ENCODE measurements at places on chromosomes 4 and X. TPM values are rescaled to one million over a fixed set of nuclear protein-coding genes. Genes with fewer than 3 reads are reported as not detected.

GRCh38 chr4:102569200-102569599, 68.0 kb downstream of the NFKB1 start:
- H3K27me3 ChIP-seq = no peaks in the 10 kb centered on the region
- no peak overlapping the region for H3K27ac ChIP-seq
- no peaks in the 10 kb centered on the region for H3K4me1 ChIP-seq
- no peak for DNase-seq

GRCh38 chr4:78033861-78034260, 23.3 kb upstream of the FRAS1 start:
- H3K27ac ChIP-seq = no peak overlapping the region
- H3K27me3 ChIP-seq = no peaks in the 10 kb centered on the region
- H3K36me3 ChIP-seq = no peaks in the 10 kb centered on the region
- DNase-seq = no peak
- H3K4me1 ChIP-seq = no peaks in the 10 kb centered on the region

Gene IL21
- total RNA-seq = not detected

- H3K27ac ChIP-seq = no peak overlapping the region
- H3K27me3 ChIP-seq = no peaks in the 10 kb centered on the region
- no peak for DNase-seq
- peaks cover 3% of the 10 kb centered on the region for H3K36me3 ChIP-seq
- peaks cover 5% of the 10 kb centered on the region for H3K4me1 ChIP-seq
Observed at GRCh38 chr4:70932984-70933383, 30.8 kb downstream of the MOB1B start.

DNA sequence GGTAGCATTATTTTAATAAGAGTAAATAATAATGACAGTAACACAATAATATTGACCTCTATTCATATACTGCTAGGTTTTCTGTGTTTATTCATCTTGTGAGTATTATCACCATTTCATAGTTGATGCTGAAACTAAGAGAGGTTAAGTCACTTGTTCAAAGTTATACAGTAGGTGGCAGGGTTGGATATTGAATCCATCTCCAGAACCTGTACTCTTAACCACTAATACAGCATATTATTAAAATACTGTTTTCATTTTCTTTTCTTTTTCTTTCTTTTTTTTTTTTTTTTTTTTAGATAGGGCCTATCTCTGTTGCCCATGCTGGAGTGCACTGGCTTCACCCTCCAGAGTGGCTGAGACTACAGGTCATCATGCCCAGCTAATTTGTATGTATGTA, 7.1 kb upstream of the ELF2 start:
- H3K27ac ChIP-seq = no peak overlapping the region
- H3K27me3 ChIP-seq = no peaks in the 10 kb centered on the region
- H3K4me3 ChIP-seq = no peak overlapping the region
- no peaks in the 10 kb centered on the region for H3K4me1 ChIP-seq

- H3K36me3 ChIP-seq = no peaks in the 10 kb centered on the region
- H3K27me3 ChIP-seq = no peaks in the 10 kb centered on the region
- no peak overlapping the region for H3K4me3 ChIP-seq
- peak overlapping the region; percentile 89 for H3K27ac ChIP-seq
Observed at GRCh38 chr4:40564004-40564403, 65.7 kb downstream of the RBM47 start.

GRCh38 chrX:120305531-120306141, 5.6 kb downstream of the TMEM255A start:
- H3K4me1 ChIP-seq = no peaks in the 10 kb centered on the region
- H3K4me3 ChIP-seq = no peak overlapping the region
- H3K27me3 ChIP-seq = no peaks in the 10 kb centered on the region
- no peak overlapping the region for H3K27ac ChIP-seq
- no peak for DNase-seq
- H3K36me3 ChIP-seq = no peaks in the 10 kb centered on the region

Gene PCDH7
- total RNA-seq = 206 TPM

Data from cardiac muscle cell (in vitro differentiated cells and primary cell).